AG08396 (cell line): ENCODE measurements at places on chromosomes 3 and 15.

DNA sequence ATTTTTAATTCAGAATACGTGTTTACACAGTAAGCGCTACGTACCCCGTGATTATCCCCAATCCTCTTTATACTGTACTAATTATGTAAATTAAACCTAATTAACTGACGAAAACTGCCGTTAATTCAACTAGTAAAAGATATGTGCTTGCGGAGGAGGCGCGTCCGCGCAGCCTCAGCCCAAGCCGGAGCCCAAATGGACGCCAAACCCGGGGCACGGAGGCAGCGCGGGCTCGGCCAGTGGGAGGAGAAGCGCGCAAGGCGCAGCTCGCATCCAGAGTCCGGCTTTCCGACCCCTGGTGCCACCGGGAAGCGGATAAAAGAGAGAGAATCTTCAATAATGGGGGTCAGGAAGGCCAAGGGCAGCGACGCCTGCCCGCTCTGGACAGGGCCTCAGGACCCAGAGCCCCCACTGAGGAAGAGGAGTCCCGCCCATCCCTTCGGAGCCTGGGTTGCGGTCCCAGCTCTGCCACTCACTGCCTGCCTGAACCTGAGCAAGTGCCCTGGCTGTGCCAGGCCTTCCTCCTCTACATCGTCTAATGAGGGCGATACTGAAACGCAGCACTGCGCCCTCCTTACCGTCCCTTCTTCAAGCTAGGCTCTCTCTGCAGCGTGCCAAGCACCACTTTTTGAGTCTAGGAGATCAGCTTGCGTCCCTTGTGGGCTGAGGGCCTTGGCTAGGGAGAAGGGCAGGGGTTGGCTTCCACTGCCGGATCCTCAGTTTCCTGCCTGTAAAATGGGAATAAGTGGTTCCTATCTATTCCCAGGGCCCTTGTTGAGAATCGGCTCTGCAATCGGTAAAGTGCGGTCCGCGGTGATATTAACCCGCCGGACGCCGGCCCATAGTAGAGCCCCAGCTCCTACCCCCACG is 5.0 kb upstream of the SKOR1 start:
- DNase-seq: peak; percentile 22

DNA sequence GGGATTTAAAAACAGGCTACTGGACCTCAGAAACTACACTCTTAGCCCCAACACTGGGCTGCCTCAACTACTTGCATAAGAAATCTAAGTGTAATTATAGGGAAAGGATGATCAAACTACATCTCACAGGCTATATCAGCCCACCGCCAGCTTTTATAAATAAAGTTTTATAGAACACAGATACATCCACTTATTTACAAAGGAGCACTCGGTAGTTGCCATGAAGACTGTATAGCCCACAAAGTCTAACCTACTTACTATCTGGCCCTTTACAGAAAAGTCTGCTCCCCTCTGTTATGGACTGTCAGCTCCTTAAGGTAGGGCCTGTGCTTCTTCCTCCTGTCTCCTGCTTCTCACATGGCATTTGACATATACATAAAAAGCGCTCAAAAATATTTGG is 9.5 kb downstream of the OSBPL10 start:
- DNase-seq: no peak

DNA sequence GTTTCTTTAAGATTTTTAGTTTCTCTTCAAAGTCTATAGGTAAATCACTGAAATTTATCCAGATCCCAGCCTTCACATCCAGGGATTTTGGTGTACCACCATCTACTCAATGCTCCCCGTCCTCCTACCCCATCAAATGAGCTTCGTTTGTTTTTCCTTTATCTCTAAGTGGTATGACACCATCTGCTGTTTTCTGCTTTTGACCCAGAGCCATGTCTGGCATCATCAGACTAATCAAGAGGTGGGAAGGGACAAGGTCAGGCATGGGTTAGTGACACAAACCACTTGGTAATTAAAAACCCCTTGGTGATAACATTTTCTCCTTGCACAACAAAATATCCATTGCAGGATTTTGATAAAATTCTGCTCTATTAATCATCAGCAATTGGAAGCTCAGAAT is 92.7 kb upstream of the GOLGA8J start:
- DNase-seq: no peak

- DNase-seq: peak; percentile 46
Measured at GRCh38 chr3:123559040-123559861, 25.6 kb downstream of the HACD2 start.

DNA sequence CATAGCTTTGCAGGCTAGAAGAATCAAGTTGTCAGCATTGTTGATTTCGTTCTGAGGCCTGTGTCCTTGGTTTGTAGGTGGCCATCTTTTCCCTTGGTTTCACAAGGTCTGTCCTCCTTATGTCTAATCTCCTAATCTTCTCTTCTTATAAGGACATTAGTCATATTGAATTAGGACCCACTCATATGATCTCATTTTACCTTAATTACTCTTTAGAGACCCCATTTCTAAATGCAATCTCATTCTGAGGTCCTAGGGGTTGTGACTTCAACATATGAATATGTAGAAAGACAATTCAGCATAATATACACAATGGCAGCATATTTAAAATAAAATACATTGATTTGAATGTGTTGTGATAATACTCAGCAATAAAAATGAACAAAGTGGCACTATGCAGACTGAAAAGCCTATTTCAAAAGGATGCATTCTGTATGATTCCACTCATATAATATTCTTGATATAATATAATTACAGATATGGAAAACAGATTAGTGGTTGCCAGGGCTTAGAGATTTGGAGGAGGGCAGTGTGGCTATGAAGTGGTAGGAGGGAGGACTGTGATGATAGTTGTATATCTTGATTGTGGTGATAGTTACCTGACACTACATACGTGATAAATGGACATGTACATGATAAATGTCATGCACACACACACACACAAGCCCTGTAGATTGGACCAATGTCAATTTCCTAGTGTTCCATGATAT is 431.0 kb downstream of the EPHA6 start:
- no peak for DNase-seq

DNA sequence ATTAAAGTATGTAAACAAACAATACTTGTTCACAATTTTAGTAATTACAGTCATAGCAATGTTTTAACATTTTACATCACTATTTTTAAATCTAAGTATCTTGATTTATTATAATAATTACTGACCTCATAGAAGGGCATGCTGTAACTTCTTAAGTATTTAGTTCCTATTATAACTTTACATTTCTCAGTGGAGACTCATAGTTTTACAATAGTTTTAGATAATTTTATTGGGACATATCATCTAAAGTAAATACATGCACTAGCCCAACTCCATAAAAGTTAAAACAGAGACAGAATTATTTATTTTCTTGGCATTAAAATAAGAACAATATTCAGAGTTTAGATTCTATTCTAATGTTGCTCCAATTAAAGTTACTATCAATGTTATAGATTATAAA is 466.5 kb upstream of the BCHE start:
- no peak for DNase-seq

GRCh38 chr3:107275511-107275910 is 101.7 kb upstream of the CCDC54 start:
- DNase-seq: no peak

DNA sequence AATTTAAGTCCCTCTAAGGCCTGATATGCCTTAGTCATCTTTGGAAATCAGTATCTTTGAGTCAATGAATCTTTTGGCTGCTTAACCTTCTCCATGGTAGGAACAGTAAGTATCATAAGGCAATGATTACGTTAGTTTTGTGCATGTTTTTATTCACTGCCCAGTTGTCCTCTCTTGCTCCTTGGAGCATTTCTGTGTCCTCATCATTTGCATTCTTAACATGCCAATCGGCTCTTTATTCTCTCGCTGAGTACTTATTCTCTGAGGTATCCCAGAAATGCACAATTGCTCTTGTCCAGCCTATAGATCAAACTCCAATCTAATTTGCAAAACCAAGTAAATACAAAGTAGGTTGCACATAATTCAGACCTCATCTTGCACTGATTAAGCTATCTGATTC is 405.0 kb upstream of the IL12A start:
- DNase-seq: no peak

- no peak for DNase-seq
Measured at GRCh38 chr3:14333215-14333614, 69.2 kb upstream of the SLC6A6 start.

DNA sequence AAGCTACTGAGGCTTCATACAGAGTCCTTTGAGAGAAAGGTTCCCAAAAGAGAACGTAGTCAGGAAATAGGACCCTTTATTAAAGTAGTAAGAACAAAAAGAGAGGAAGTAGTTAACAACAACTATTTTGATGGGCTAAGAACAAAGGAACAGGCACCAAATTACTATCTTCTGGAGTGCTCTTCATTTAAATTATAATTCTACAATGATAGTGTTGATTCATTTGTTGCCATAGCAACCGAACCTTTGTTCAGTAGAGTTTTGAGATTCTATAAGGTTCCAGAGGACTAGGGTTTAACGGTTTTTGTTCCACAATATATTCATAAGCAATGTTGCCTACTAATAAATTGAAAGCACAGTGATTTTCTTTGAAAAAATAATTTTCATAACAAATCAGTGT is 78.8 kb downstream of the CMSS1 start:
- DNase-seq: no peak

DNA sequence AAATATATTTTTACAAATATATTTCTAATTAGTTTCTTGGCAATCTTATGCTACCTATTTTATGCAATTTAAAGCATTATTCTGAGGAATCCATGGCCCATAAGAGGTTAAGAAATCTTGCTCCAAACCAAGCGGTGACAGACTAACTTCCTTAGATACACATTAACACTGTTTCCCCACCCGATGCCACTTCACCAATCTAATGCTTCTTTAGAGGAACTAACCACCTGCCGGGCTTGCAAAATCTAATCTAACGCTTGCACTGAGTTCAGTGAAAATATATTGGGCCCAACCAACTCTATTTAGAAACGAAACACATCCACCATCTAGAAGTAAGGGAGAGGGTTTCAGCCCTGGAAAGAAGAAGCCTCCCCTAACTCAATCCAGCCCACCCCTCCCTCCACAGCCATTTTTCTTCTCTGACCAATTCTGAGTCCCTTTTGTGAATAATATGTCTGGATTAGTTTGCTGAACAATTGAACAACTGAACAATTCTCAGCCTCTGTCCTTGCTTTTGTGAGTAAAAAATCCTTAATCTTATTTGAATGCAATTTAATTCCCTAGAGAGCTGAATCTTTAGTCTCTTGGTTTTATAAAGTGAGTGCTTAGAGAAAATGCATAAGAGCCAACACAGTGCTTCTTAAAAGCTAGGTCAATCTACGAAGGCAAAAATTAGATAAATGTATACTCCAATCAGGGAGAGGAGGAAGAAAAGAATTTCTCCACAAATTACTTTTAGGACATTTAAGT is 150.4 kb upstream of the ADAMTS9 start:
- DNase-seq: no peak

DNA sequence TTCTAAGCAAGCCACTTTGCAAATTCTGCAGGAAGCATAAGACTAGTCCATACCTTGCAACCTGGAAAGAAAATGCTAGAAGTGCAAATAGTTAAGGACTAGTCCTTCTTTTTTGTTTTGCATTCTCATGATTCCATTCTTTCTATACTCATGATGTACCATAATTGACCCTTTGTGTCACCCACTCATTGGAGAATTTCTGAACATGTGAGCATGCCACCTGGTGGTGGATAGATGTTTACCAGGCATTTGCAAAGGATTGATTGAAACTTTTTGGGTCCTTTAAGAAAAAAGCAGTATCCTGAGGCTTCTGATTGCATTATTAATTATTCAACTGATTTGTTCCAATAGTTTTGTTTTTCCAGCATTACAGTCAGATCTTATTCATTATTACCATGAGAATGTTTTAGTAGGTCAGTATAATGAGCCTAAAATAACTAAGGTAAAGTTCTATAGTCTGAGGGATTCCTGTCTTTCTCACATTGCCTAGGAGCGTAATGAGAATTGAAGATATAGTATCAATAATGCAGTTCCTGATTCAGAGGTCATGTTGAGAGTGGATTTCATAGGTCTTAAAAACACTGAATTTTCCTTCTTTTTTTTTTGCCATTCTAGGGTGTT is 20.2 kb upstream of the DIPK2A start:
- DNase-seq: peak; percentile 30

DNA sequence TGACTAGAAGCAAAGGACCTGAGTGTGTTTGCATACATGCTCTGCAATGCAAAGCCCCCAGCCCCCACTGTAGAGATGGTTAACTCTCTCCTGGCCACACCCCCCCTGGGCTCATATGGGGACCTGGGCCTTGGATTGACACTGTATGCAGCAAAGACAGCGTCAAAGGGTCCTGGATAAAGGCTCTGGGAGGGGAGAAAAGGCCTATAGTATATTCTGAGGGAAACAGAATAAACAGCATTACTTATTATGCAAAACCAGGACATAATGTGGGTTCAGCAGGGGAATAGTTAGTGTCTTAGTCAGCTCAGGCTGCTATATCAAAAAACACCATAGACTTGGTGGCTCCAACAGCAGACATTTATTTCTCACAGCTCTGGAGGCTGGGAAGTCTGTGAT is 158.7 kb downstream of the APBA2 start:
- no peak for DNase-seq

DNA sequence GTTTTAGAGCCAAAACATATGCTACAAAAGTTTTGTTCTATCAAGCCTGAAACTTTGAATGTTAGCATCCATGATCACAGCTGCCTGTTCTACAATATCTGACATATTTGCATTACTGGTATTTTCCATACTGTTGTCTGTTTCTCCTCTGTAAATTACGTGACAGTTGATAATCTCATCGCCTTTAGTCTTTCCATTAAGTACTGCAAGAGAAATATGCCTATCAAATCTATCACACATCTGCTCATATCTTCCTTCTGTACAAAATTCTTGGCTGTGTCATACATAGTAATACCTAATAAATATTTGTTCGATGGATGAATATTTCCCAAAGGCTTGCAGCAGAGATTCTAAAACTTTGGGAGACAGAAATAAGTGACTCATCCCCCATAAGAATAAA is 717.3 kb downstream of the OTOL1 start:
- DNase-seq: no peak

GRCh38 chr3:10845839-10846656 is 30.0 kb downstream of the SLC6A11 start:
- DNase-seq: no peak

DNA sequence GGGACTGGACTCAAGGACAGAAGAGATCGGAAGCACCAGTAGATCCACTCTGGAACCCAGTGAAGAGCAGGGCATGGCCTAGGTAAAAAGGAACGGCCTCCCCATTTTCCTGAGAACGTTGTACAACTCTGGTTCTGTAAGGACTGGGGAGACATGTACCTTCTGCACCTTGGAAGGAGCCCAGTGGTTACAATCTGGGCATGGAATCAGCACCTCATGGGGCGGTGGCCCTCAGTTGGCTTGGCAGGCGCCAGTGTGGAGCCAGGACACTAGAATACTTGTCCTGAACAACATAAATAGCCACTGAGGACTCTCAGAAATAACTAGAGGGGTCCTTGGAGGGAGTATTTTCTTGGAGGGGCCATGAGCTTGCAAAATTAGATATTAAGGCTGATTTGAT is 25.6 kb downstream of the EAF1 start:
- no peak for DNase-seq

DNA sequence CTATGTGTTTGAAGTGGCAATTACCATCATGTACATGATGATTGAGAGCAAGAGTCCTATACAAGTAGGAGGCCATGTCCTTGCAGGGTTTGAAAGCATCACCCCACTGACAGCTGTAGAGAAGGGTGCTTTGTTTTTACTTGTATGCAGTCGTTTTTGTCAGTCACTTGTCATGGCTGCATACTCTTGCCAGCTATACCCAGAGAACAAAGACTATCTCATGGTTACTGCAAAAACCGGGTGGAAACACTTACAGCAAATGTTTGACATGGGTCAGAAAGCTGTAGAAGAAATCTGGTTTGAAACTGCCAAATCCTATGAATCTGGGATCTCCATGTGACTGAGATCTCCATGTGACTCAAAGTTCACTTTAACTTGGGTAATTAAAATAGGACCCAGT is 6.9 kb upstream of the PSMA4 start:
- no peak for DNase-seq

- DNase-seq: no peak
Measured at GRCh38 chr3:4754180-4755086, 224.8 kb upstream of the BHLHE40 start.
